ENCODE measurements at places on chromosomes 2 and 18.

- no peak for DNase-seq
Observed at GRCh38 chr2:218293715-218294429, 1.6 kb upstream of the TMBIM1 start.

DNA sequence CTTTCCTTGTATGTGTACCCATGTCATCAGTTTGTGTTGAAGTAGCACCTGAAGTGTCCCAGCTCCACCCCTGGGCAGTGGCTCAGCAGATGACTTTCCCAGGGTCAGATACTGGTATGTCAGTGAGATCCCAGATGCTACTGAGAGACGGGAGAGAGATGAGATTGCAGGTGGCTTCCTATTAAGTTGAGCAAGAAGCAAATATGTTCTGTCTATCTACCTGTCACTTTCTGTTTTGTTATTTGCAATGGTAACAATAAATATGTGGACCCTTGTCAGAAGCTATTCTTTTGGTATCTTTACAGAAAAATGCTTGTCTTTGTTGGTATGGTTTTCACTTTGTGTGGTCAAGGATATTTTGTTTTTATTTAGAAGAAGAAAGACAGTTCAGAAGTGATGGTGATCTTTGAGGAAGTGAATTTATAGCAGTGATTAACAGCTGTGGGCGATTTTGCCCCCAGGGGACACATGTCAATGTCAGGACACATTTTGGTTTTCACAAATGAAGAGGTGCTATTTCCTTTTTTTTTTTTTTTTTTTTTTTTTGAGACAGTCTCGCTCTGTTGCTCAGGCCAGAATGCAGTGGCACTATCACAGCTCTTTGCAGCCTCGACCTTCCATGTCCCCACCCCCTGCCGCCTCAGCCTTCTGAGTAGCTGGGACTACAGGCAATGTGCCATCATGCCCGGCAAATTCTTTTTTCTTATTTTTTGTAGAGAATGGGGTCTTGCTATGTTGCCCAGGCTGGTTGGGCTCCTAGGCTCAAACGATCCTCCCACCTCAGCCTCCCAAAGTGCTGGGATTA lies 21.4 kb downstream of the MGAT5 start:
- DNase-seq, result no peak

GRCh38 chr2:26423750-26424149 lies 22.0 kb downstream of the DRC1 start:
- DNase-seq, result no peak

DNA sequence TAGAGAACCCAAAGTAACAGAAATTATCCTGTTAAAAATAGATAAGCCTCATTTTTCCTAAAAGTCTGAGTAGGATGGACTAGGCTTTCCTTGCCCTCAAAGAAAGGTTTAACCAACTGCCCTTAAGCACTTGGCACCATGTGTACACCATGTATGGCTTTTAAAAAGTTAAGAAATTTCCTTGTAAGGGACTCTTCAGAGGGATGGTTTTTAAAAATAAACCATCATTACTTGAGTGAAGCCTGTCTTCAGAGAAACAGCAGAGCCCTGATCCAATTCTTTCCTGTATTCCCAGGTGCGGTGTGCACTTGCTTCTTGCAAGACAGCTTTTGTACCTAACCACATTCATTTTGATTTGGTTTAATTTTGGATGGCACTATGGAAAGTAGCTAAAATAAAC lies 1.1 kb upstream of the NEMP2 start:
- no peak for DNase-seq

- no peak for DNase-seq
Observed at GRCh38 chr18:57856557-57857280, 53.6 kb upstream of the ATP8B1 start.

- DNase-seq, result no peak
Observed at GRCh38 chr2:113207021-113207420, 33.2 kb downstream of the PSD4 start.

GRCh38 chr2:201234663-201235135 lies 25.6 kb upstream of the CASP8 start:
- no peak for DNase-seq

- no peak for DNase-seq
Observed at GRCh38 chr2:224196810-224197209, 157.7 kb upstream of the SERPINE2 start.

DNA sequence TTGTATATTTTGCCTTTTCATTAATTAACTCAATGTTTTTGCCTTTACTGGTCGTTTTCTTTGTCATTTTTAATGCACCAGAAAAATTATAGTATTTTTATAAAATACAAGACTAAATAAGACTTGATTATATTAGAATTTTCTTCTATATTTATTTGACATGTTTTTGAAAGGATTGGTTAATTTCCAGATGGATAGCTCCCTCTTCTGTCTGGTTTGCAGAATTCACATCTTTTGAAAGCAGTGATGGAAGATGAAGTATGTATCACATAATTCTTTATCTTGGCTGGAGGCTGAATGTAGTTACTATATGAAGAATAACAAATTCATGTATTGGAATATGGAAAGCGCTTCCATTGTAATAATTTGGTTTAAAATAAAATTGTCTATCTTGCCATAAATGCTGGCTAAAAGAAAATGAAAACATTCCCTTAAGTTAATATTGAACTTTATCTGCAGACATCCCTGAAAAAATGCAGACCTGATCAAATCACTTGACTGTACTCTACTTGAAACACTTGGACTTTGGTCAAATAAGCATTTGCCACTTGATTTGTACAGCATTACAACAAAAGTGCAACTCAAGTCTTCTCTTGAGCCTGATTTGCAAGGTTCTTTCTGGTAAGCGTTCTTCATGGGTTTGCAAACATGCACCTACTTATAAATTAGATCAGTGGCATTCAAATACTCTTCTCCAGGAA lies 86.3 kb upstream of the EFEMP1 start:
- peak; percentile 62 for DNase-seq

DNA sequence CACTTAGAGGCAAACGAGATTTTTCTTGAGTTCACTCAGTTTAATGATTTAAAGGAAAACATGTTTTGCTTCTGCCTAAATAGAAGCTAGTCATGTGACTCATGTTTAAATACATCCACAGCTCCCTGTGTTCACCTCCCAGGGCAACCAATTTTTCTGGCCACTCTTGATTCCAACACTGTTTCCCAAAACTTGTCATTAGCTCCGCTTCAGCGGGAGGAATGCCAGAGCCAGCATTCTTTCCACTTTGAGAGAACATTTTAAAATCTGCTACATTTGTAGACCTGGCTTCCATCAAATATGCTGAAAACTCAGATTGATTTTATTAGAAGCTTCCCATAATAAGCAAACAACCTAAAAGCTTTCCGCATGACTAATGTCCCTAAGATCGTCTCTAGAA lies 2.8 kb upstream of the CYS1 start:
- DNase-seq, result no peak

DNA sequence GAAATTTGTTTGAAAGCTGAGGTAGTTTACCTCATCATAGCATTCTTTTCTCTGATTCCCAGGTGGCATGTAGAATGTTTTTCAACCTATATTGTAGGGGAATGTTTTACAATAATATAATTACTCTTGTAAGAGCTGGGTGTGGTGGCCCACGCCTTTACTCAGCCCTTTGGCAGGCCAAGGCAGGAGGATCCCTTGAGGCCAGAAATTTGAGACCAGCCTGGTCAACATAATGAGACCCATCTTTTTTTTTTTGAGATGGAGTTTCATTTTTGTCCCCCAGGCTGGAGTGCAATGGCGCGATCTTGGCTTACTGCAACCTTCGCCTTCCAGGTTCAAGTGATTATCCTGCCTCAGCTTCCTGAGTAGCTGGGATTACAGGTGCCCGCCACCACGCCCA lies 3.6 kb downstream of the USP39 start:
- no peak for DNase-seq

- no peak for DNase-seq
Observed at GRCh38 chr2:16043627-16044026, 103.3 kb downstream of the MYCN start.

DNA sequence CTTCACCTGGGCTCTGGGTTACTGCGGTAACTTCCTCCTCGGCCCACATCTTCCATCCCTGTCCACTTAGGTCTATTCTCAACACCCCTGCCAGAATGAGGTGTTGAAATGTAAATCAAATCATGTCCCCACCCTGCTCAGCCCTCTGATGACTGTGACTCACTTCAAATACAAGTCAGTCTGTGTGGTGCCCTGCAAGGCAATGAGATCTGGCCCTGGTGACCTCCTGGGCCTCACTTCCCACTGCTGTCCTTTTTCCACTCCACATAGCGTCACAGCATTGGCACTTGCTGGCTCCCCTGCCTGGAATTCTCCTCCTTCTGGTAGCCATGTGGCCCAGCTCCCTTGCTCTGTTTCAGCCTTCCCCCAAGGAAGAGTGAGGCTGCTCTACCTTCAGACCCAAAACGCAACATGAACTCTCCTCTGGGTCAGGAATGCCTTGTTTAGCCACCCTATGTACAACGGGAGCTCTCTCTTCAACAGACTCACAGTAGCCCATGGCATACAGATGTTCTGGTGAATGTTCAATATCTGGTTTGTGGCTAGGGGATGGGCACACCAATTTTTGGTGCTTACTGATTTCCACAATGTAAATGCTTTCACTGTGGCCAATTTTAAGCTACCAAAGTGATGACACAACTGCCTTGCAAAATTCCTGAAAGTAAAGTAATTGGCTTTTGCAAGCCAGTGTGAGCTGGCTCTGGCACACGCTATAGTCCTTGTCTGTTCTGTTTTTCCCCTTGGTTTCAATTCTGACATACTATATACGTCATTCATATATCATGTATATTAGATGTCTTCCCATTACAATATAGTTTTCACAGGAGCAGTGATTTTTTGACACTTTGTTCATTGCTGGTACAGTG lies 550.3 kb upstream of the HS6ST1 start:
- DNase-seq, result no peak

DNA sequence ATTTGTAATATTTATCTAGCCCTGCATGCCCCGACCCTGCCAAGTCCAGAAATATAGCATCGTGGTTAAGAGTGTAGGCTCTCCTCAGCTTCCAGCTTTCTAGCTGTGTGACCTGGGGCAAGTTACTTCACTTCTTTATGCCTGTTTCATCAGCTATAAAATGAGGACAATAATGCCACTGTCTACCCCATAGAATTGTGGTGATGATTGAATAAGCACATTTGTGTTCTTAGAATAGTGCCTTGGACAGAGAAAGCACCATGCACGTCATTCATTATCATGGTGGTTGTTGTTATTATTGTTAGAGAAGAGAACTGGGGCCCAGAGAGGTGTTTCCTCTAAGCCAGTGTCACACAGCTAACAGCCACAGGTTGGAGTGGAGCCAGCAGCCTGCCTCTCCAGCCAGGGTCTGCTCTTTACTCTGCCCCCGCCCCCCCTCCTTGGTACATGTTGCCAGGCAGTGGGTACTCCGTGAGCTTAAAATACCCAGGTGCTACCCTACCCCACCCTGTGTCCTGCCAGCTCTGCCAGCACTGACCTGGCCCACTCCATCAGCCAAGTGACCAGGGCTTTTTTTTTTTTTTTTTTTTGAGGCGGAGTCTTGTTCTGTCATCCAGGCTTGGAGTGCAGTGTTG lies 202.1 kb downstream of the CTIF start:
- DNase-seq, result no peak

GRCh38 chr2:226526716-226527115 lies 272.9 kb downstream of the IRS1 start:
- no peak for DNase-seq

GRCh38 chr2:221758076-221758475 lies 186.0 kb upstream of the EPHA4 start:
- DNase-seq, result no peak

GRCh38 chr2:109372171-109372568 lies 241.6 kb downstream of the SEPTIN10 start:
- no peak for DNase-seq

DNA sequence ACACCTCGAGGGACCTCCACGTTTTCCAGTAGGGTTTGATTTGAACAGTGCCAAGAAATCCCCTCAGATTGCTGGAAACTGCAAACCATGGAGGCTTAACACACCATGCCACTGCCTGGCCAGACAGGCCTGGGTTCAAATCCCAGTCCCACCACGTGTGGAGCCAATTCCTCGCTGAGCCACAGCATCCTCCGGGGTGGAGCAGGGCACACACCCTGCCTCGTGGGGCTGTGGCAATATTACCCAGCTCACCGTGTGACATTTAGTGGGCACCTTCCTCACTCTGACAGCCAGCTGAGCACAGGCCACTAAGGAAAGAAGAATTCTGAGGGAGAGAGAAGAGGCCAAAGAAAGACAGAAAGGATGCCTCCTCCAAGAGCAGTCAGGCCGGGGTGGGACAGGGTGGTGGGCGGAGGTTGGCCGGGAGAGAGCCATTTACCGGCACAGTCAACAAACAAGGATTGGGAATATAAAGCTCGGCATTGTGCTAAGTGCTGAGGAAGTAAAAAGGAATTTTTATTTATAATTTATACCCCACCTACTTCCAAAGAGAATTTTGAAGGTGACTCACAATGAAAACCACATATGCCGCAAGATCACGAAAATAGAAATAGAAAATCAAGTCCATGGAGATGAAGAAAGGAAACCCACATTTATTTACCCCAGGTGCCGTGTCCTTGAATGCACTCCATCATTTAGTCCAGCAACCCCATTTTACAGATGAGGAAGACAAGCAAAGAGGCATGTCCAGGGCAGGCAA lies 111.5 kb downstream of the MCFD2 start:
- no peak for DNase-seq

GRCh38 chr2:192194866-192195547 lies at the start of gene TMEFF2:
TMEFF2 (minus strand) TSS chr2:192194933; CDS start chr2:192194524, 409 bp downstream.
- peak; percentile 62 for DNase-seq

GRCh38 chr2:64295326-64296139 lies 151.3 kb upstream of the PELI1 start:
- DNase-seq, result no peak

GRCh38 chr2:180219491-180219890 lies 212.4 kb upstream of the CWC22 start:
- no peak for DNase-seq

GRCh38 chr2:109560265-109560664 lies 53.5 kb downstream of the SEPTIN10 start:
- no peak for DNase-seq

DNA sequence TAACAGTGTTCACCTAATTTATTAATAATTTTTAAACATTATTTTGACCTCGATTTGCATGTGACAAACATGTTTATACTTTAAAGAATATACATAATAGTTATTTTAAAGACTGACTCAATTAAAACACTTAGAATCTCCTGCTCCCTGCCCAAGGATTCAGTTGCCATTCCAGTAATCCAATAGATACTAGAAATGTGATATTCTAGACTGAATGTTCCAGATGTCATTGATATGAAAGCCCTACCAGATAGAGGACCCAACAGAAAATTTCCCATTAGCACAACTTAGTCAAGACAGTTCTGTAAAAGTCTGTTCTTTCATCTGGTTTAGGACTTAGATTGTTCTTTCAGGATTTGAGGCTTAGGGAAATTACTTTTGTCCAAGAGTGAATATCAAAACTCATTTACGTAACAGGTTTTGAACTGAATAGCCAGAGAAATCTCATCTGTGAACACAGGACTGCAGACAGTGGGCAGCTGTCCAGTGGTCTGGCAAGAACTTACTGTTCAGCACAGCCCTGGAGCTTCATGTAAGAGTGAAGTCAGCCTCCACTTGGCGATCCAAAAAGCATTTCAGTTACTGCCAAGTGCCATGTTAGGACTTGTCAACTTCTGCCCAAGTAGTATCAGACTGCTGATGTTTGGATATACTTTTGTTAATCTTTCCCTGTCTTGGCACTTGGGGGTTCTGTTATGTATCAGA lies 77.5 kb downstream of the OSBPL6 start:
- DNase-seq, result no peak

Measured in SHP77 treated with DMSO at 0.1 percent for 48 hours (cell line).